ENCODE measurements at places on chromosomes 12 and 14.
A peak's percentile ranks its signal among the peaks of the same experiment; 100 is the strongest.

DNA sequence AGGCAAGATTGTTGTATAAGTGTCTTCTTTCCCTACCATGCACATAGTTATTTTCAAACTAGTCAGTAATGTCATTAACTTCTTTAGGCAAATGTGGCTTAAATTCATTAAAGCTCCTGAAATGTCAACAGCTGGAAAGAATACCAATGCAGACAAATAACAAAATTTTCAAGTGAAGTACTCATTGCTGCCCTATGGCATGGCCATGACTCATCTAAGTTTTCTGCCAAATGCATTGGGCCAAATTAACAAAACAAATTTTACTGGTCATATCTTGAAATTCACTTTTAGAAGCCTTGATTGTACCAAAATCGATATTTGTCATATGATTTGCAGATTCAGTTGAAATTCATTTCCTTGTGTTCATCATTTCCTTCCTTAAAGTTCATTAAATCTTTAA lies 915.9 kb downstream of the SLC6A15 start:
- no peak for DNase-seq

DNA sequence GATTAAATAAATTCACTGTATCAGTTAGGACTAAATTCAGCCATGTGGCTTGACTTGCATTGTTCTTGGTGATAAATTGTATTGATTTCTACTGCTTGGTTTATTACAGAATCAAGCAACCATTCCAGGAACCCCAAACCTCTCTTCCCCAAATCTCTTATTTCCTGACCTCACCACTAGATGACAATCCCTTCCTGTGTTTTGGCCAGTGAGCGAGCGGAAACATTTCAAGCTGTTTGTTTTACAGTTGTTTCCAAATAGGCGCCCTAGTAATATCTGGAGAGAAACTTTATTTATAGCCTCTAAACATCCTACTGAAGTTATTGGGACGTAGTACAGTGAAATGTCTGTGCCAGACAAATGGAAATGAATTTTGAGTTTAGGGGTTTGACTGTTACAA lies 161.1 kb downstream of the SNAPC1 start:
- DNase-seq = no peak

GRCh38 chr14:52266179-52266578 lies 1.3 kb upstream of the PTGDR start:
- DNase-seq = peak; percentile 71

DNA sequence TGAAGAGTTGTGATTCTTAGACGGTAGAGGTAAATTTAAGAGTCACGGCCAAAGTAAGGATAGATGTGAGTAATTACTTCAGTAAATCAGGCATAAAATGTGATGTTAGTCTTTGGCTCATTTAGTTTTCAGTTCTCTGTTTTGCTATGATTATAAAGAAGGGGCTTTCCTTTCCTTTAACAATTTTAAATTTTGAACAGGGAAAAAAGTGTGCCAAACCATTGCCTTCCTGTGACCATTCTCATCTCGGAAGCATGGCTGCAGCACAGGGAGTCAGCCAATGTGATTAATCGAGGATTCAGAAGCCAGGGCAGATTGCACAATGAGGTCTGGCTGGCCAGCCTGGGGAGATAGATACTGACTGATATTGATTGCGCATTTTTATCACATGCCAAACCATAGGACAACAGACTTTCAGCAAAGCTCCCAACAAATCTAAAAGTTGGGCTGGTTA lies 480.2 kb upstream of the PRICKLE1 start:
- DNase-seq = peak; percentile 43

GRCh38 chr12:117836999-117837736 lies 131.6 kb downstream of the KSR2 start:
- peak; percentile 88 for DNase-seq

DNA sequence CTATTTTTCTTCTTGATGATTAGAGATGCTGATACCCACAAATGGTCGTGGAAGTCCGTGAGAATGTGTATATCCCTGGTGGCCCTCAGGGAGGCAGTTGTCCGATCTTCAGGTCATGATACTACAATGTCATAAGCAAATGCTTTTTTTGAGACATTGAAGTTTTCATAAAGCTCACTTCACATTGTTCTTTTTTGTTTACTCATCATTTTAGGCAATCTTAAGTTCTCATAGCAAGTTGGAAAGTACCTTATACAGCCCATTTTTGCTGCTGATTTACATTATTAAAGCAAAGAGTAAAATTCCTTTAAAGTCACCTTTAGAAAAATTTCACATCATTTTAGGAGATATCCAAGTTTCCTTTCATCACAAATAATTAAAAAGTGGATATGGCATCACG lies 90.0 kb upstream of the CCDC196 start:
- DNase-seq = no peak

DNA sequence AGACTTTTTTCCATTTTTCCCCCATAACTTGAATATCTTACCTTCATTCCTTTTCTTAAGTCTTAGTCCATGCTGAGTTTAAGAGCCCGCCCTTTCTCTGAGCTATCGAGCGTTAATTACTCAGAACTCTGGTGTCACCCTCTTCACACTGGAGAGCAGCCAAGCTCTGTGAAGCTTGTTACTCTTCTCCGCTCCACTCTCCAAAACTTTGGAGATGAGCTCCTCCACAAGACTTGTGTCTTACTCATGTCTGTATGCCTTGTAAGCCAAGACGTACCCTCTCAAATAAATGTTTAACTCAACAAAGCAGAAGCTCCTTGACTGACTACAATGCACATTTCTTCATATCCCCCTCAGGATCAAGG lies 54.7 kb downstream of the DICER1 start:
- no peak for DNase-seq

DNA sequence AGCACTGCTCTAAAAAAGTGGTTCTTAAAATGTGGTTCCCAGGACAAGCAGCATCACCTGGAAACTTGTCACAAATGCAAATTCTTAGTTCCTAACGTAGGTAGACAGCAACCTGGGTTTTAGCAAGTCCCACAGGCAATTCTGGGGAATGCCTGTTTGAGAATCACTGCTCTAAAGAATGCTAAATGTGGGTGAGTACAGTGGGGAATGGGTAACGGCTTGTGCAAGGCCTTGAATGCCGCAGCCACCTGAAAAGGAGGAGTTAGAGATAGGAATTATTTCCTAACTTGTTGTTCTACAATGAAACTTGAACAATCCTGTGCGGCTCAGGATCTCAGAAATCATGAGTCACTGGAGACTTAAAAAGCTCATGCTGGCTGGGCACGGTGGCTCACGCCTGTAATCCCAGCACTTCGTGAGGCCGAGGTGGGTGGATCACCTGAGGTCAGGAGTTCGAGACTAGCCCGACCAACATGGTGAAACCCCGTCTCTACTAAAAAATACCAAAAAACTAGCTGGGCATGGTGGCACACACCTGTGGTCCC lies 34.9 kb downstream of the GNS start:
- no peak for DNase-seq

GRCh38 chr14:92397150-92397952 lies 74.4 kb downstream of the SLC24A4 start:
- peak; percentile 82 for DNase-seq

GRCh38 chr12:102249079-102249841 lies 51.6 kb upstream of the PMCH start:
- peak; percentile 6 for DNase-seq

DNA sequence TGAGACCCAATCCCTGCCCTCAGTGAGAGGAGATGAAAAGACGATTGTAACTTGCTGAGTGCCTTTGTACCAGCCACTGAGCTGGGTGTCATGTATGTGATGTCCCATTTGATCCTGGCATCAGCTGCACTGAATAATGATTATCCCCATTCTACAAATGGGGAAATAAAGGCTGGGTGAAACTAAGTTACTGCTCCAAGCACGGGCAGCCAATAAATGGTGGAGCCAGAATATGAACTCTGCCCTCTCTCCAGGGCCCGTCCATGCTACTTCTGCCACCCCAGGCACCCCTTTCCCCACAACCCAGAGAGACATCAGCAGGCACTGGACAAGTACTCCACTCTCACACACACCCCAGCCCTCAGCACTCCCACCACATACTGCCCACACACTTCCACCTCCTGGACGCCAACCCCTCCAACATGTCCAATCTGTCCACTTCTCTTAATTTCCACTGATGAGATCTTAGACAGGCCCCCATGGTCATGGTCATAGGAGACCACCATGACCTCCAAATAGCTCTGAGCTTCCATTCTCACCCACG lies 115.8 kb downstream of the DICER1 start:
- no peak for DNase-seq

DNA sequence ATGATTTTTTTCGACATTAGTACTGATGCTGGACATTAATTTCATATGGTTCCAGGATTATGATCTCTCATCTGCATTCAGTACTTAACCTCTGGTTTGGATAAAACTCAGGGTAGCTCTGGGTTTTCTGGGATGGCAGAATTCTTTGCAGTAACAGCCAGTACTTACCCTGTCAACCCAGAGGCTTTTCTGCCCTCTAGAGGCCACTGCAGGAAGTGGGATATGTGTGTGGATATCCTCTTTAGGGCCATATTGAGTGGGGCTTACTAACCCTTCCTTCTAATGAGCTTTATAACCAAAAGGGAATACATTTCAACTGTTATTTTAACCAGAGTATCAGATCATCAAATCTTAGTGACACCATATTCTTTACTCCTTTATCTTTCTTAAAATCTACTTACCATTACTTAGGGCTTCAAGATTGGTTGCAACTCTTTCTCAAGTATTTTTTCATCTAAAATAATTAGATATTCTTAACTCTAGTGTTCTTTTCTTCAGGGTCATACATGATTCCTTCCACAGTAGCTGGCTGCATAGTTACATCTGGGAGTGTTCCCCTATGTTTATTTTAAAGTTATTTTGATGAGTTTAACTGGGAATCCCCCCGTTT lies 488.0 kb upstream of the STXBP6 start:
- DNase-seq = peak; percentile 53

DNA sequence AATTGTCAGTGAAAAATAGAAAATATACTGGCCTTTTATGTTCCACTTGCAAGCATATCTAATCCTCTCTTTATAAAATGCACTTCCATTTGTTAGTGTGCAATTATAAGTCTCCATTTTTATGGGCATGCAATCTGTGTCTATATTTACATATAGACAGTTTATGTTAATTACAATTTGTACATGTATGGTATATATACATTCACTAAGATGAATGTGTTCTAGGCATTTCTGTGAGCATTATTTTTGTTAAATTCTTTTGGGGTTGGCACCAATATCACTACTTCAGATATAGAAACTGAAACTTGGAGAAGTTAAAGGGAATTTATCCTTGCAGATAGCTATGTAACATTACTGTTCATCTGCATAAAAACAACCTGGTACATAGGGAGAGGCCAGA lies 470.8 kb upstream of the LMO3 start:
- no peak for DNase-seq

DNA sequence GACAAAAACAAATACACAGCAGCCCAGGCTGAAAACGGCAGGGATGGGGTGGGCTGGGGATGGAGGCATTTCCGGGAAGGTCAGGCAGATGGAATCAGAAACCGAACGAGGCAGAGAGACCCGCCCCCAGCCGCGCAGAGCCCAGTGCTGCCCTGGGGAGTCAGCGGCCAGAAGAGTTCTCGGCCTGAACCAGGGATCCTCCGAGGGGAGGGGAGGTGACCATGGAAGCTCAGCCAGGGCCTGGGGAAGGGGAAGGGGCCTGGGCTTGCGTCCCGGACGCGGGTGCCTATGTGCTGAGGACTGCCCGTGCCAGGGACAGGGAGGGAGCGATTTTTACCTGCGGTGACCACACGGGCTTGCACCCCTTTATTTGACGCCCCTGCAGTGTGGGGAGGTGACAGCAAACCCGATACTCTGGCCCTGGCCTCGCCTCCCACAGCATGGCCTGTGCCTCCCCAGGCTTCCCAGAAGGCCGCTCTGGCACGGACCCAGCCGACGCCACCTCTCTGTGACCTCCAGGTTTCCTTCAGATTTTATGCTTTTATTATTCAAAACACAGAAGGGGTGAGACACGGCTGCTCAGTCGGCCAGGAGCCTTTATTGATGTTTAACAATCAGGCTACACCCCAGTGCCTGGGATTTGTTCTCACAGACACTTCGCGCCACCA lies 7.7 kb downstream of the LRCOL1 start:
- DNase-seq = no peak

DNA sequence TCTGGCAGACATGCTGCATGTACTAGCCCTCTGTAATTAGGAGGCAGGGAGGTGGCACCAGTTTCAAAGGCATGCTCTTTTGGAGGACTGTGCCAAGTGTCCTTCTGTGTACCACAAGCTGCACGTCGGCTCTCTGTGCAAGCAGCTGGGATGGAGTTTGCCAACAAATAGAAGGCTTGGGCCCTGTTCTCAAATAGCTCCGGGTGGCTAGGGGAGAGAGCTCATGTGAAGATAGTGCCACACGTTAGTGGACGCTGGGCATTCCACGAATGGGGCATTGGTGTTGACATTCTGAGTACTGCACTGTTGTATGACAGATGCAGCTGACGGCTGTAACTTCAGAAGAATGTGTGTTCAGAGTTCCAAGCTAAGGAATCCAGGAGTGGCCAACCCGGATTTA lies 4.4 kb downstream of the AACS start:
- DNase-seq = peak; percentile 36

- DNase-seq = no peak
Measured at GRCh38 chr14:90554341-90554740, 157.5 kb downstream of the CALM1 start.

- no peak for DNase-seq
Measured at GRCh38 chr14:25108959-25109358, 59.0 kb upstream of the STXBP6 start.

- DNase-seq = no peak
Measured at GRCh38 chr12:39824505-39825212, 205.1 kb upstream of the ABCD2 start.

DNA sequence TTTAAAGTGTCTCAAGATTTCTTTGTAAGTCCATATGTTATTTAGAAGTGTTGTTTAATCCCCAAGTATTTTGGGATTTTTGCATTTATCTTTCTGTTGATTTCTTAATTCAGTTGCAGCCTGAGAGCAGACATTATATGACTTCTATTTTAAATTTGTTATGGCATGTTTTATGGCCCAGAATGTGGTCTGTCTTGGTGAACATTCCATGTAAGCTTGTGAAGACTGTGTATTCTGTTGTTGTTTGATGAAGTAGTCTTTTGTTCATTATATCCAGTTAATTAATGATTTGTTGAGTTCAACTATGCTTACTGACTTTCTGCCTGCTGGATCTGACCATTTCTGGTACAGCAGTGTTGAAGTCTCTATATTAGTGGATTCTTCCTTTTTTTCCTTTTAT lies 34.0 kb downstream of the LEMD3 start:
- DNase-seq = no peak

- peak; percentile 56 for DNase-seq
Measured at GRCh38 chr12:4909734-4910501, at the start of gene KCNA1. KCNA1 (plus strand) TSS chr12:4909905; CDS start chr12:4911379, 1,474 bp downstream.

DNA sequence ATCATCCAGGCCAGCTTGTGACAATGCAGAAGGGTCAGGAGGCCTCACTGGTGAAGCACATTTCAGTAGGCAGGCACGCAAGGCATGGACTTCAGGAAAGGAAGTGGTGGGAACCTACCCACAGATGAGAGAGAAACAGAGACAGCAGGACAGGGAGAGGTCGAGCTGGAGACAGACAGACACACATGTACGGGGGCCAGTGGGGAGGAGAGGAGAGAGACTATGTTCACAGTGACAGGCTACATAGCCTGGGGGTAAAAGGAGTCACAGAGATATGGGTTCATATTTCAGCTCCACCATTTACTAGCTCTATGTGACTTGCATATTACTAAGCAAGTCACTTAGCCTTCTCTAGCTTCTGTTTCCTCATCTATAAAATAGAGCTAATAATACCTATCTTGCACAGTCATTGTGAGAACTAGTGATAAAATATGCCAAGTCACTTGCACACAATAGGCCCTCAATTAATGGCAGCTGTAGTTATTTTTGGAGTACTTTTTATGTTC lies 91.1 kb upstream of the FUT8 start:
- DNase-seq = no peak

GRCh38 chr12:41893491-41893890 lies 251.2 kb downstream of the GXYLT1 start:
- no peak for DNase-seq
